ENCODE measurements at places on chromosomes 5 and 9. TPM values are rescaled to one million over a fixed set of nuclear protein-coding genes. Genes with fewer than 3 reads are reported as not detected.

GRCh38 chr5:109669991-109670706 is 19.6 kb upstream of the MAN2A1 start:
- no peaks in the 10 kb centered on the region for H3K36me3 ChIP-seq
- H3K4me1 ChIP-seq = no peaks in the 10 kb centered on the region
- H3K4me3 ChIP-seq = no peak overlapping the region

DNA sequence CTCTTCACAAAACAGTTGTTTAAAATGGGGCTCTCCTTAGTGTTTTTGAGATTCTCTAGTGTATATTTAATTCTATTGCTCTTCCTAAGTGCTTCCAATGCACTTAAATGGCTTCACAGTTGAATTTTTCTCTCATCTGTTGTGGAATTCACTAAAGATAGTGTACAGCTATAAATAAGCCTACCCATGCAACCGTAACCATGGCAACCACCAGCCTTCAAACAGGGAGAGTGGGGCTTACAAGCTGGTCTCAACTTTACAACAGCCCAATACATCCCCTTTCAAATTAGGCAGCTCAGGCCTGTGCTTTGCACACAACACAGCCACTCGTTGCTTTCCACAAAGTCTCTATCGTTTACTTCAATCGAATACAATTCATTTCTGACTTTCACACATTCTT is 144.0 kb upstream of the PLPPR1 start:
- no peaks in the 10 kb centered on the region for H3K4me1 ChIP-seq
- no peak overlapping the region for H3K4me3 ChIP-seq
- DNase-seq = no peak

Gene PCDHGA5
- not detected for total RNA-seq

- peaks cover 57% of the 10 kb centered on the region for H3K36me3 ChIP-seq
- H3K4me1 ChIP-seq = peaks cover 39% of the 10 kb centered on the region
- H3K27ac ChIP-seq = peak overlapping the region; percentile 77
- peak overlapping the region; percentile 12 for H3K4me3 ChIP-seq
Measured at GRCh38 chr9:122846371-122846940, 18.1 kb upstream of the PDCL start.

- no peak for DNase-seq
- H3K27ac ChIP-seq = no peak overlapping the region
- peaks cover 10% of the 10 kb centered on the region for H3K27me3 ChIP-seq
- no peaks in the 10 kb centered on the region for H3K4me1 ChIP-seq
- H3K36me3 ChIP-seq = no peaks in the 10 kb centered on the region
- no peak overlapping the region for H3K4me3 ChIP-seq
Measured at GRCh38 chr5:35285011-35285410, 54.7 kb upstream of the PRLR start.
